ENCODE measurements at places on chromosomes 5 and 9. TPM values are rescaled to one million over a fixed set of nuclear protein-coding genes. Genes with fewer than 3 reads are reported as not detected.

DNA sequence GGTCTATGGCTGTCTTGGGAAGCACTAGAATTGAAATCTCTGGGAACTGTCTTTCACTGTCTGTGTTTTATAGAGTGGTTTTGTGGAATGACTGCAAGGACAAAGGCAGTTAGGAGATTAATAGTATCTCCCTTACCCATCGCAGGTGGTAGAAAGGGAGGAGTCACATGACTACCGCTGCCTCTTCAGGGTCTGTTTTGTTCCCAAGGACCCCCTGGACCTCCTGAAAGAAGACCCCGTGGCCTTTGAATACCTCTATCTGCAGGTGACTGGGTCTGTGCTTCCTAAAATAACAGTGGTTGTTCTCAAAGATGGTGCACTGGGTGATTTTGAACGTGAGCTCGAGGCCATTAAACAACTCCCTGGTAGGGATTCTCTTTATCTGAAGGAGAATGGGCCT, 22.8 kb upstream of the TRMT10B start:
- no peak for DNase-seq

GRCh38 chr5:87151547-87151946, 116.1 kb upstream of the RASA1 start:
- no peak for DNase-seq

The PCDHGA8 gene
- 0.84 TPM for polyA plus RNA-seq

GRCh38 chr5:33340195-33340594, 100.6 kb upstream of the TARS1 start:
- no peak for DNase-seq

The GFI1B gene
- polyA plus RNA-seq, result 1.3 TPM

The CRHBP gene
- polyA plus RNA-seq, result 0.35 TPM

- DNase-seq, result no peak
Observed at GRCh38 chr9:2800394-2801179, 43.3 kb downstream of the PUM3 start.

DNA sequence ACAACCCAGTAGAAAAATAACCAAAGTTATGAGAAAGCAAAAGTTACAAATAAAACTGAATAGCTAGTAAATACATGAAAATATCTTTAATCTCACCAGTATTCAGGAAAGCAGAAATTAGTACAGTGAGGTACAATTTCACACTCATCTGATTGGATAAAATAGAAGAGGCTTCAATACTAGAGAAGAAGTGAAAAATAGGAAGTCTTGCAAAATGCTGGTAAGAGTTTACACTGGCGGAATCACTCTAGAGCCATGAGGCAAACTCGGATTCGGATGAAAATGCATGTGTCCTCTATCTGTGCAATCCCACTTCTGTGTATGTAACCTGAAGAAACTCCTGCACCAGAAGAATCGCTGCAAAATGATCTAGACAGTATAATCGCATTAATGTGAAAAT, 128.9 kb downstream of the CCDC192 start:
- DNase-seq, result no peak

- DNase-seq, result no peak
Observed at GRCh38 chr5:181028032-181028819, 11.8 kb upstream of the BTNL9 start.

The PAPPA gene
- polyA plus RNA-seq, result 1.2 TPM

- DNase-seq, result no peak
Observed at GRCh38 chr5:146409054-146409671, 38.0 kb upstream of the TCERG1 start.

The PHYHD1 gene
- 40.7 TPM for polyA plus RNA-seq

The ADAMTS2 gene
- 27.7 TPM for polyA plus RNA-seq

- DNase-seq, result no peak
Observed at GRCh38 chr5:73093943-73094342, 26.4 kb upstream of the TMEM171 start.

GRCh38 chr5:90890180-90890579, 331.6 kb downstream of the ADGRV1 start:
- DNase-seq, result no peak

GRCh38 chr5:43315682-43316081, 2.5 kb upstream of the HMGCS1 start:
- DNase-seq, result no peak

DNA sequence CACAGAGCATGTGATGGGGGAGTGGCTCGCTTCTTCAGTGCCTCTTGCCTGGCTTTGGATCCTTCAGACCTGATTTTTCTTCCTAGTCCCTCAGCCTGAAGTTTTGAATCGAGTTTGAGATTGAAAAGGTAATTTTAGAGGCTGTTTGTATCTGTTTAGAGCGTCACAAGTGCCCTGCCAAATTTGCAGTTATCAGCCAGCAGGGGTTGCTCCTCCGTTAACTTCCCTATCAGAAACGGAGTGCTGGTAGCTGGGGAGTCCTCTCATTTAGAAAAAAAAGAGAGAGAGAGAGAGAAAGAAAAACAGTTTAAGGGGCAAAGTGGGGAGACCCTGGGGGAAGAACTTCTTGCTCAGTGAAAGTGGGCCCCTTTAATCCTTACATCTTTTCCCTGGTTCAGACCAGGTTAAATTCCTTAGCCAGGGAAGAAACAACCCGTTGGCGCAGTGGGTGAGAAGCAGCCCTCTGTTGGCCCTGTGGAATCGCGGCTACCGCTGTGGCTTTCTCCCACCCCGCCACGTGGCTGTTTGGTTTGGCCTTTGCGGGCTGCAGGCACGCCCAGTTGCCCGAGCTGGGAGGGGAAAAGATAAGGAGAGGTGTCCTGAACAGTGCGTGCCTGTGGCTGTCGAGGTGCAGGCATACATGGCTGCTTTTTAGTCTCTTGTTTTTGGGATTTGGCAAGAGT, 576.7 kb upstream of the ACO1 start:
- DNase-seq, result no peak

GRCh38 chr9:95819636-95820035, 55.9 kb upstream of the ERCC6L2 start:
- DNase-seq, result no peak

GRCh38 chr5:163846512-163846911, 341.1 kb downstream of the MAT2B start:
- no peak for DNase-seq

DNA sequence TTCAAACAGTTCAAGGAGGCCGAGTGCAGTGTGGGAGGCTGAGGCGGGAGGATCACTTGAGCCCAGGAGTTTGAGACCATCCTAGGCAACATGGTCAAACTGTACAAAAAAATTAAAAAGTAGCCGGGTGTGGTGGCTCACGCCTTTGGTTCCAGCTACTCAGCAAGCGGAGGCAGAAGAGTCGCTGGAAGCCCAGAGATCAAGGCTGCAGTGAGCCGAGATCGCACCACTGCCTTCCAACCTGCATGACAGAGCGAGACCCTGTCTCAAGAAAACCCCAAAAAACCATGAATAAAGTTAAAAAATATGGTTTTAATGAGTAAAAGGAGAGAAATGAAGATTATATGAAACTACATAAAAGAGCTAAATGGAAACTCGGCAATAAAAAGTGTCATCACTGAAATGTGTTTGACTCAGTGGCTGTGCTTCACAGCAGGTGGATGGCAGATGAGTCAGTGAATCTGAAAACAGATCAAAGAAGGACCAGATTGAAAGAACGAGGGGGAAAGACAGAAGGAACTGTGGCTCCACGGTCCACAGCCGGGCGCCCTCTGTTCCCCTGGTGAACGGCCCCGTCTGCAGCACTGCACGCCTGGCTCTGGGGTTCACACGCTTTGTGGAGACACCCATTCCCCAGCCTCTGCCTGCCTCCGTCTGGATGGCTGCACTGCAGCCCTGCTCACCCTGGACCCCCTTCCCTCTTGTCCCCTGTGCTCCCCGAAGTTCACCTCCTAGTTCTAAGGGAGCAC, 25.1 kb downstream of the EXD3 start:
- no peak for DNase-seq

All from right lung (tissue), 10 donors.